ENCODE measurements at places on chromosomes 12 and 14.

GRCh38 chr12:112590281-112590680, 171.5 kb downstream of the PTPN11 start:
- no peak overlapping the region for H3K27ac ChIP-seq
- H3K27me3 ChIP-seq = peaks cover 64% of the 10 kb centered on the region
- peak; percentile 77 for DNase-seq
- no peak overlapping the region for H3K4me3 ChIP-seq
- no peaks in the 10 kb centered on the region for H3K4me1 ChIP-seq

DNA sequence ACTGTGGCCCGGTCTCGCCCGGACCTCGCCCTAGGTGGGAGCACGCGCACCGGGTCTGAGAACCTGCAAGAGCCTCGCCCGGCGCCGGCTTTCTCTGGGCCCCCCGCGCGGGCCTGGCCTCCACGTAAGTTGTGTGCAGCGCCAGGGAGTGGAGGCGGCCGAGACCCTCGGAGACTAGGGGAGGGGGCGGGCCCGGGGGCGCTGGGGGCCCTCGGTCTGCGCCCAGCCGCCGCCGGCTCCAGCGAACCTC, 183 bp upstream of the PRMT8 start:
- H3K27ac ChIP-seq = no peak overlapping the region
- H3K4me1 ChIP-seq = peaks cover 2% of the 10 kb centered on the region
- DNase-seq = peak; percentile 53

DNA sequence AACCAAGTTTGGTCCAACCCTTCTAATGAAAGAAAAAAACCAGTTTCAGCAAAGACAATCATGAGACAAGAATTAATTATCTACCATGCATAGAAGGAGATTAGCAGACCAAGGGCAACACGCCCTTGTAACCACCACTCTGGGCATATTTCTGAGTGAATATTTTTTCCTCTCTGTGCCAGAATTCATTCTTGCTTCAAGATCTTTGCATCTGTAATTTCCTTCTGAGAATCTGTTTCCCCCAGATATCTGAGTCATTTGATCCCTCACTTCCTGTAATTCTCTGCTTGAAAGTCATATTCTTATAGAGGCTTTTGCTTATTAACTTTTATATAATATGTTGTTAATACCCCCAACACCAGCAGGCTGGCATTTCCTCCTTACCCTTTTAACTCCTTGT, 243.7 kb downstream of the SLC16A7 start:
- no peaks in the 10 kb centered on the region for H3K27me3 ChIP-seq
- H3K4me3 ChIP-seq = no peak overlapping the region
- no peak overlapping the region for H3K27ac ChIP-seq
- H3K4me1 ChIP-seq = no peaks in the 10 kb centered on the region
- no peak for DNase-seq

DNA sequence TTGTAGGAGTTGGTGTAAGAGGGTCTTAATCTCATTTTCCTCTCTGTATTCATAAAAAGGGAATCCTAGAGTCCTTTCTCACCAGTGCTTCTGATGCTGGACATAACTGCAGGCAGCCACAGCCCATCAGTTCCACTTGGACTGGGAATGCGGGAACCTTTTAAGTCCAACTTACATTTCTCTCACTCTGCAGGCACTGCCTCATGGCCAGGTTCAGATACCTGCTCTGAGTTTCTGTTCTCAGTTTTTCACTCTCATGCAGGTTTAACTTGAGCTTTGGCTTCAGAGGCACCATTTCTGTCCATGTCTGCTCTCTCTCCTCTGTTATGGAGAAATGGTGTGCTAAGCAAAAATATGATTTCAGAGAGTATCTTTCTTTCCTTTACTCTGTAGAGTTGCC, 4.2 kb downstream of the ACVR1B start:
- no peak overlapping the region for H3K27ac ChIP-seq
- H3K4me1 ChIP-seq = no peaks in the 10 kb centered on the region
- peak; percentile 9 for DNase-seq
- no peak overlapping the region for H3K4me3 ChIP-seq
- H3K27me3 ChIP-seq = peaks cover 3% of the 10 kb centered on the region

- no peaks in the 10 kb centered on the region for H3K36me3 ChIP-seq
- H3K27me3 ChIP-seq = no peaks in the 10 kb centered on the region
- no peak overlapping the region for H3K4me3 ChIP-seq
- peaks cover 2% of the 10 kb centered on the region for H3K4me1 ChIP-seq
- peak; percentile 63 for DNase-seq
Measured at GRCh38 chr12:6899837-6900519, 4.6 kb upstream of the LRRC23 start.

DNA sequence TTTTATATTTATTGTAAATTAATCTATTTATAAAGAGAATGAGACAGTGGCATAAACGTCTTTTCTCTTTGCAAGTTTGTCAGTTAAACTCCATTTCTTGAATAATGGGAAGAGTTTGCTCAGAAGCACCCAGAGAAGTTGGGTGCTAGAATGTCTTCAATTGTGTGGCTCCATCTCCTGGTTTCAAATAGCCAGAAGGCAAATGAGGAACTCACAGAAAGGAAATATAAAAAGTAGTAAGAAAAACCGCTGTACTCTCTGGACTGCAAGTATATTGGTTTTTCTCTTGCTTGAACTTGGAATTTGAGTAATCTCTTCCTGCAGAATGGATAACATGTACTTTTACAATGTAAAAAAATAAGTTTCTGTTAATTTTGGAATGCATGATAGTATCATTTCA, 217.5 kb downstream of the DPY19L2 start:
- no peaks in the 10 kb centered on the region for H3K4me1 ChIP-seq
- DNase-seq = no peak
- H3K27me3 ChIP-seq = no peaks in the 10 kb centered on the region
- H3K4me3 ChIP-seq = no peak overlapping the region
- no peaks in the 10 kb centered on the region for H3K36me3 ChIP-seq

GRCh38 chr12:45282411-45282810, 66.5 kb downstream of the ANO6 start:
- H3K27me3 ChIP-seq = no peaks in the 10 kb centered on the region
- no peak overlapping the region for H3K27ac ChIP-seq
- no peak overlapping the region for H3K4me3 ChIP-seq
- peaks cover 3% of the 10 kb centered on the region for H3K4me1 ChIP-seq
- H3K36me3 ChIP-seq = peaks cover 7% of the 10 kb centered on the region

DNA sequence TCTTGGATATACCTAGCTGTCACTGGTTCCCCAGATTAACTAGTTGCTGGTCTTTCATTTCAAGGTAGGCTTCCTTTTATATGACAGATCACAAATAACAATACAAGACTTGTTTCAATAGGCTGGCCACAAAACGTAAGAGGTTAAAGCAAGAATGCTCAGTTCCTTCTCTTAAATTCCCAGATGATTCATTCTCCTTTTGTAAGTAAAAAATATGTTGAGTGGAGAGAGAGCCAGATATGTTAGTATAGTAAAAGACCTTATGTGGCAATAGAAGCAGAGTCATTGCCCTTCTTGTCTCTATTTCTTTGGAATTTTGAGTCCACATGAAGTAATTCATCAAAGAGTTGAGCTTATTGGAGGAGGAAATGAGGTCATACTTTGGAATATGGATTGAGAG, 939.0 kb upstream of the ATXN7L3B start:
- no peaks in the 10 kb centered on the region for H3K27me3 ChIP-seq
- DNase-seq = no peak
- H3K4me3 ChIP-seq = no peak overlapping the region

- no peak overlapping the region for H3K27ac ChIP-seq
- H3K4me1 ChIP-seq = no peaks in the 10 kb centered on the region
- H3K27me3 ChIP-seq = no peaks in the 10 kb centered on the region
- H3K36me3 ChIP-seq = no peaks in the 10 kb centered on the region
Measured at GRCh38 chr12:96471368-96472050, 17.9 kb upstream of the CFAP54 start.

GRCh38 chr12:79687711-79688260, 3.0 kb downstream of the PAWR start:
- H3K4me1 ChIP-seq = peaks cover under 1% of the 10 kb centered on the region
- H3K36me3 ChIP-seq = peaks cover 22% of the 10 kb centered on the region
- H3K4me3 ChIP-seq = peak overlapping the region; percentile 83
- DNase-seq = no peak

DNA sequence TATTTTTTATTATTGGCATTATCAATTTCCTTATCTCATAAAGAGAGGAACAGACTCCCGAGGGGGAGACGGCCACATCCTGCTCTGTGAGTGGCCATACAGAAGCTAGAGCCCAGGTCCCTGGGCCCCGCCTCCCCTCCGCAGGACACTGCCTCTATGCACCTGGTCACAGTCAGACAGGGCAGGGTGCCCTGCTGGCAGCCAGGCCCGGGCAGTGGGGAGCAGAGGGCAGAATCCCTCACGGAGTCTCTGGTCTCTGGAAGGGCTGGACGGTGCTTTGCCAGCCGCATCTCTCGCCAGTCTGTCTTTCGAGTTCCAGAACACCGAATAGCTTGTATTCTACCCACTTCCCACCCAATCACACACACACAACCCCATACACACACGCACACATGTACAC, 16.4 kb upstream of the CACNA2D4 start:
- peaks cover 2% of the 10 kb centered on the region for H3K4me1 ChIP-seq
- no peak overlapping the region for H3K4me3 ChIP-seq
- H3K27me3 ChIP-seq = no peaks in the 10 kb centered on the region
- no peak for DNase-seq
- no peak overlapping the region for H3K27ac ChIP-seq
- no peaks in the 10 kb centered on the region for H3K36me3 ChIP-seq

DNA sequence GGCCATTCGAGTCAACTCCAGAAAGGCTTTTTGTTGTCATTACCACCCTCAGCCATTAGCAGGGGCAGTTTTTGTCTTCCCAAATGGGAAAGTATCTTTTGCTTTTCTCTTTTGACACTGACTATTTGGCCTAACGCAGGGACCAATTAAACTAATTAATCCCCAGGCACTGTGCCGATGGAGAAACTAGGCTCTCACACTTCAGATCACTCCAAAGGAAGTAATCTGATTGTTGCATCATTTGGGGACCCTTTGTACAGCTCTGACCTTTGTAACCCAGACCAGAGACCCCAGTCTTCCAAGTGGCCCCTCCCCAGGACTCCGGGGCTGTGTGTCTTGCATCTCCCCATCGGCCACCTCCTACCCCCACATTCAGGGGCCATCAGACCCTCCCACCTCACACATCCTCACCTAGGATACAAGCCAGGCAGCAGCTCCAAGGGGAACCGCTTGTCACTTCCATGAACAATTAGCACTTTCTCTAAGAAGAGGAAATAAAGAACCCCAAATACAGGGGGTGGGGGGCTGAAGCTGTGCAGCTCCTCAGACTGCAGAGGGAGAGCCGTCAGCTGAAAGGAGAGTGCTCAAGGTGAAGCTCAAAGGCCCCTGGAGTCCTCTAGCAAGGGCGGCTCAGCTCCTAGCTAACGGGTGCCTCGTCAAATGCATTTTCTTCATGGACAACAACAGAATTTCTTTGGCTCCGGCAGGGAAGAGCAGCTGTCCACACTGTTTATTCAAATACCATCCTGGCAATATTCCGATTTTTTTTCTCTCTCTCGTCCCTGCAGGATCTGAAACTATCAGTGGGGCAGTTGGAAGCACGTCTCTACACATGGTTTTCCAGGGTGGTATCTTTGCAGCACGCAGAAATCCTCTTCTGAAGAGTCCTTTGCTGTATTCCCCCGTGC, 64.3 kb upstream of the DIO3 start:
- no peak overlapping the region for H3K4me3 ChIP-seq
- no peaks in the 10 kb centered on the region for H3K36me3 ChIP-seq
- peak; percentile 16 for DNase-seq

GRCh38 chr12:62210422-62210821, 49.8 kb upstream of the USP15 start:
- 0 out of 2 replicates have a peak, but pooled peaks cover 2% of the 10 kb centered on the region for H3K36me3 ChIP-seq
- peak; percentile 37 for DNase-seq
- H3K4me1 ChIP-seq = no peaks in the 10 kb centered on the region
- H3K4me3 ChIP-seq = no peak overlapping the region

DNA sequence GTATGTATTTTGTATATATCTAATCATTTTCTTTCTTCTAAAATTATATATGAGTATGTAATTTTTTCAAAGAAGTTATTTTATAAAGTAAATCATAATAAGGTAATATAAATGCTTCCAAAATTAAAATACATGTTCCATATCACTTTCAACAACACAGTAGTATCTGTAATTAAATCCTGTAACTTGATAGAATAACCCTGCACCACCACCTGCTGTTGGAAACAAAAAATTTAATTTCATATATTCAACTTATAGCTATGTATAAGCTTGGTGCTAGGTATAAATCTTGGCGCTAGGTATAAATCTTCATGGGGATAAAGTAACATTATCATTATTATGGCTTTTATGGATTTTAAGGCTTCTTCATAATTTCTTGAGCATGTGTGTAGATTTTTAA, 149.7 kb upstream of the DCN start:
- no peak for DNase-seq
- no peaks in the 10 kb centered on the region for H3K4me1 ChIP-seq
- H3K36me3 ChIP-seq = no peaks in the 10 kb centered on the region
- H3K27me3 ChIP-seq = no peaks in the 10 kb centered on the region
- no peak overlapping the region for H3K27ac ChIP-seq
- no peak overlapping the region for H3K4me3 ChIP-seq

DNA sequence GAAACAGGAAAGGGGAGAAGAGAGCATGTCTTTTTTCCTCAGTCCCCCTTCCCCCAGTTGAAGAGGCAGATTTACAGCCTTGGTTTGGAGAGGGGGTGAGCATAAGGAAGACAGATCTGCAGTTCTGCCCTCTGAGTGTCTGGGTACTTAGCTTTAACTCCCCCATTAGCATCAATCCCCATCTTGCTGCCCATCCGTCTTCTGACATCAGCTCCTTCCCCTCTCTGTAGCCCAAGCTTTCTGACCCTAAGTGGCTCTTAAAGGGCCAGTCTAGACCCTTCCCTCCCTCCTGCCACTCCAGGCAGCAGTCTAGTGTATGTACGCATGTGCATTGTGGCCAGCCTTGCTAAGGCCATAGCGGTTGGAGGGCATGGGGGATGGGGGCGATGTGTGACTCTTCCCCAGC, 7.3 kb downstream of the GPR84 start:
- H3K36me3 ChIP-seq = no peaks in the 10 kb centered on the region
- H3K4me3 ChIP-seq = no peak overlapping the region
- no peaks in the 10 kb centered on the region for H3K27me3 ChIP-seq
- peak; percentile 57 for DNase-seq

GRCh38 chr12:21774358-21775132, at the start of gene KCNJ8:
KCNJ8 (minus strand) TSS chr12:21774706; CDS start chr12:21773616, 1,090 bp downstream.
- H3K4me3 ChIP-seq = peak within 1 kb of the TSS; percentile 83
- no peak within 1 kb of the TSS for H3K27ac ChIP-seq
- DNase-seq = peak; percentile 95

DNA sequence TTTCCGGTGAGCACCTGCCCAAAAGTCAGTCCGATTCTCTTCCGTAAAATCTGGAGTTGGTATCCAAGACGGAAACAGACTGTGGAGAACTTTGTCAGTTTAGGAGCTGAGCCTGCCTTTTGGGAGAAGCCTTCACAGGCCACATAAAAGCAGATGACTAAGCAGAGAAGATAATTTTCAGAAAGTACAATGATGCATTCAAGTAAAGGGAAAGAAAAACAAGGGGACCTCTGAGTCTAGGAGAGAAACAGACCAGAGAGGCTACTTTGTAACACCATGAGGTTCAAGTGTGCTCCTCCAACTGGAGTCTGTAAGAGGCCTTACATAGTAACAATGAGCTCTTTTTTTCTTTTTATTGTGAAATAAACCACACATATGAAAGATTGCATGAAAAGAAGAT, 21.1 kb downstream of the TMED8 start:
- no peak overlapping the region for H3K4me3 ChIP-seq
- no peak for DNase-seq

- no peak overlapping the region for H3K4me3 ChIP-seq
- no peak for DNase-seq
- no peaks in the 10 kb centered on the region for H3K4me1 ChIP-seq
- H3K36me3 ChIP-seq = peaks cover 8% of the 10 kb centered on the region
- no peak overlapping the region for H3K27ac ChIP-seq
- H3K27me3 ChIP-seq = no peaks in the 10 kb centered on the region
Measured at GRCh38 chr14:73663548-73664212, 18.9 kb downstream of the DNAL1 start.

Data from H9 (cell line).